Right lobe of liver (tissue), 6 donors: ENCODE measurements at places on chromosomes 2 and 18. TPM values are rescaled to one million over a fixed set of nuclear protein-coding genes. Genes with fewer than 3 reads are reported as not detected.

Gene ERFE
- 1.4 TPM for total RNA-seq

- no peak for DNase-seq
Measured at GRCh38 chr2:59025157-59025757, 784.1 kb upstream of the FANCL start.

GRCh38 chr2:36165132-36165531 lies 190.4 kb upstream of the CRIM1 start:
- DNase-seq: no peak

Gene KLHL29
- 10.2 TPM for total RNA-seq

DNA sequence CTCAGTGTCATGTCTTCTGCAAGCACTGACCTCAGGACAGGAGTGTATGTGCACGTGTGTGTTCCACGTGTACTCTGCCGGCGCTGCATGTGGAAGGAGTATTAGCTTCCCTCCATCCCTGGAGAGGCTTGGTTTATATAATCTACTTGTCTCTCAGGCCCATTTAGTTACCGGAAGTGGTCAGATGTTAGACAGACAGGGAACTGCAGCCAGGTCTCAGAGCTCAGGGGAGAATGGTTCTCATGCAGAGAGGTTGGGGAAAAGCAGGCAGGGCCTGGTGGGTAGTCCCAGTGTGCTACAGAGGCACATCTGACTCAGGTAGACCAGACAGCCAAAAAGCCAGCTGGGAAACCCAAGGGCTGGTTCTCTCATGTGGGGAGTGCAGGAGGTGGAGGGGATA lies 167.9 kb downstream of the CTIF start:
- no peak for DNase-seq

DNA sequence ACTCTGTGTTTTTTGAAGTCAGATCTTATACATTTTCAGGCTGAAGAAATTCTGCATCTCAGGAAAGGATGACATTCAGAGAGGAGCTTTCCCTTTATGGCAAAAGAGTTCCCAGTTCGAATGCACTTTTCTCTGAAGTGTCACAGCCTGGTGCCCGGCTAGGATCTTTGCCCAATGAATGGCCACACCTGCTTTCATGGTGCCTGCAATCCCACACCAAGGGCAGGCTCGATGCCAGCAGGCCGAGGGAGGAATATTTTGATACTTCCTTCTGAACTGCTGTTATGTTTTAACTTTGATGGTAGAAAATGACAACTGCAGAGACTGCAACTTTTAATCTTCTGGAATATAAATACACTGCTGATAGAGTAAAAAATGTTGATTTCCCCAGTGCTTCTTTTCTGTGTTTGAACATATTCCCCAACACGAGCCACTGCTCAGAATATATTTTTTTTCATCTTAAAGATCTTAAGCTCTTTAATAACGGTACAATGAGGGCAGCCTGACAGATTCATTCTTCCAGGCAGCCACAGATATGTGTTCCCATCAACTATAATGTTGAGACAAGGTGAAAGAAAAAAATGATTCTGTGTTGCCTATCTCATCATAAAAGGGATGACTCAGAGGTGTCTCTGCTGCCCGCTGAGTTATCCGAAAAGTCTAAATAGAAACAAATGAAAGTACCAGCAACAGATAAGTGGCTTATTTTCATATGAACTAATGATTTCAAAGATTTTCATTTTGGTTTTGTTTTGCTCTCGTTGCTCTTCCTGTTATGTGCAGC lies 848.5 kb downstream of the DCDC2C start:
- no peak for DNase-seq

DNA sequence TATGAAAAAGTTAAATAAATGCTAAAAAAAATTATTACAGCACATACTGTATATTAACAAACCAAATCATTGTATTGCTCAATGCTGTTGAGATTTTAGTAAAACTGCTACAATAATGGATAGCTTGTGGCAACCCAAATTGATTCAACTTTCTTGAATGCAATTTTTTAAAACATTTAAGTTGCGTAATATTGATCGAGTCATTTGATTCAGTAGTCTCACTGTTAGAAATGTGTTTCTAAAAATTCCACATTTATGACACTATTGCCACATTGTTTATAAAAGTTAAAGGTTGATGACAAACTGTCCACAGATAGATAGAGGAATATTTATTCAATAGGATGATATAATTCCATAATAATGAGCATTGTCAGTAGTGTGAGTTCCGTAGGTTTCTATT lies 640.7 kb upstream of the CRIM1 start:
- DNase-seq: no peak
